ENCODE measurements at places on chromosomes 1 and 21. TPM values are rescaled to one million over a fixed set of nuclear protein-coding genes. Genes with fewer than 3 reads are reported as not detected.

GRCh38 chr1:171252482-171252881 lies 4.2 kb downstream of the FMO1 start:
- no peak for DNase-seq

GRCh38 chr1:32764826-32765569 lies 52.2 kb downstream of the YARS1 start:
- DNase-seq: no peak

TCP10L gene
- total RNA-seq: 0.78 TPM

DNA sequence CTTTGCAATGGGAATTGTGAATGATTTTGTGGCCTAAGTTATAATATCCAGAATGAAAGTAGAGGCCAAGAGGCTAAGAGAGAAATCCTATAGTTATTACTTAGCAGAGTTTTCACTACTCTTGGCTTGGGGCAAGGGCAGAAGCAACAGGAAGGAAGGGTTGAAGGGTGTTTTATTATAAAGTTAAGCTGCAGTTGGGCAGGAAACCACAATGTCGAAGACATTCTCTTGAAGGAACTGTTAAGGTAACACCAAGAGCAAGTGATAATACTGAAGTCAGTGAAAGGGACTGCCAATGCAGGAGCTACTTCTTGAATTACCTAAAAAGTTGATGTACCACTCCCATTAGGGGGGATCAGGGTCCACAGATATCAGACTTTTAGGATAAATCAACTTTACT lies 8.3 kb downstream of the XCL2 start:
- no peak for DNase-seq

GRCh38 chr1:212457740-212458338 lies 25.1 kb downstream of the NENF start:
- no peak for DNase-seq

GRCh38 chr1:99646868-99647267 lies 955 bp downstream of the PALMD start:
- no peak for DNase-seq

GRCh38 chr1:209672705-209673630 lies 2.2 kb upstream of the G0S2 start:
- no peak for DNase-seq

DNA sequence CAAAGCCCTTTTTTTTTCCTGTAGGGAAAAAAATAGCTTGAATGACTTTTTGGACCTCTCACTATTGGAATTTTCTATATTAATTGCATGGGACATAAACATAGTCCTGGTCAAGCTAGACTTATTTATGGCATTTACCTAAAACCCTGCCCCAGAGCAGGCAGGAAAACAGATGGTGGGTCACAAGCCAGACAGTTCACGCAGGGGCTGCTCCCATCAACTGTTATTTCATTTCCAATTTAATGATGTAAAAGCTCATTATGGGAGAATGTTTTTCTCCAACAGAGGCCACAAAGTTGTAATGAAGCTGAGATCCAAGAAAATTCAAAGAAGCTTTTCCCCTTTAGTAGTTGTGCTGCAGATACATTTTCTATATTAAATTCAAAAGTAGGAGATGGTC lies 99.2 kb downstream of the SGIP1 start:
- no peak for DNase-seq

DNASE2B gene
- 21.7 TPM for total RNA-seq

SLC1A7 gene
- total RNA-seq: 0.26 TPM

DNA sequence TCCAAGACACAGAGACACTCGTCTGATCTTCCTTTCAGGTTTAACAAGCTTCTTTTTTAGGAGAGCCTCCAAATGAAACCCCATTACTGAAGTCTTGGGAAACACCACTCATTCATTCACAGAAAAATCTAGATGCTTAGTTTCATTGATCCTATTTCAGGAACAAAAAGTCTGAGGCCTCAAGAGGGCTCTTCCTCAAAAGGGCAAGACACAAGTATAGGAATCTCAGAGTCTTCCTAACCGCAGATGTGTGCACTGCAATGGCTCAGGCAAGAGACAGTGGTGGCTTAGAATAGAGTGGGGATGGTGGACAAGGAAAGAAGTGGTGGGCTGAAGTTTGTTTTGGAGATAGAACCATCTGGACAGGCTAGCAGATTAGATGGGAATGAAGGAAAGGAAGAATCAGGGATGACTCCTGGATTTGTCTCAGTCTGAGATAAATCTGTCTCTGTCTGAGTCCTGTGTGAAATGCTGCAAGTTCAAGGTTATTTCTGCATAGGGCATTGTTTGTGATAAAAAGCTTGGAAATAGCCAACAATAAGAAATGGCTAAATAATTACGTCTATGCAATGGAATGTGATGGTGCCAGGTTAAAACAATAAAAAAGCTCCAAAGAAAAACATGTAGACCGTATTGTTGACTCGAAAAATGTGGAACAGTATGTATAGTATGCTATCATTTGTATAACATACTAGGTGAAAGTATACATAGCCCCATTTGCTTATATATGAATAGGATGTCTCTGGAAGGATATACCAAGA lies 8.9 kb upstream of the CTSE start:
- DNase-seq: no peak

PRAMEF15 gene
- total RNA-seq: not detected

TFF2 gene
- total RNA-seq: not detected

DNA sequence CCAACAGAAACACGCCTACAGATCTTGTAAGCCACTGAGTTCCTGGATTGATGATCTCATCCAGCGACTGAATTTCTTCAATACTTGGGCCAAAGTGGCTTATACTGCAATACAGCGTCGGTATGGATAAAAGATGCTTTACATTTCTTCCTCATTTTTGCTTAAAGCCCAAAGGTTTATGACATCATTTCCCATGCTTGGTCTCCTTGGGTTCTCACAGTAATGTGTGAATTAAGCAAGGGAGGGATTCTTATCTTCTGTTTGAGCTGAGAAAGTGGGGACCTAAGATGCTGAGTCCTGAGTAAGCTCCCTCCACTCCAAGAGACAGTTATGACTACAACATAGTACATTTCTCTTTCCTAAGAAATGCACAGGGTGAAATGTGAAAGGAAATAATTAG lies 39.5 kb downstream of the LBR start:
- DNase-seq: no peak

- DNase-seq: peak; percentile 64
Observed at GRCh38 chr21:45335761-45336534, 48.3 kb upstream of the POFUT2 start.

GCSAML gene
- total RNA-seq: 2.7 TPM

OLIG2 gene
- total RNA-seq: not detected

DNA sequence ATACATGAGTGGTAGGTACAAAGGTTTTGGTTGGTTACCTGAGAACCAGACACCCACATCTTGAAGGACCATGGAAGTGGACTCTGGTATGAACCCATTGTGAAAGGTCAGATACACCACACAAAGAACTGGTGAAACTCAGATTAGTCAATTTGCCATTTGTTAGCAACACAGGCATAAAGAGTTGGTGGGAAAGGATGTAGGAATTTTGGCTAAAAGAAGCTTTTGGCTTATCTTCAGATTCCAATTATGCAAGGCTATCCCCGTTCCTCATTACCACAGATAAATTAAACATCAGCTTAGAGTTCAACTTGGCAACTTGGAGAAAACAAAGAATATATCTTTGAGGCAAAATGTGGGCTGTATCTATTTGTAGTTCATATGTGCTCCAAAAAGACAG lies 87.0 kb upstream of the IRF2BP2 start:
- DNase-seq: no peak

- DNase-seq: peak; percentile 95
Observed at GRCh38 chr1:24018611-24019580, 38.8 kb upstream of the SRSF10 start.

GRCh38 chr1:238898856-238899255 lies 487.5 kb upstream of the CHRM3 start:
- DNase-seq: no peak

OR2T35 gene
- not detected for total RNA-seq

GRCh38 chr1:8597455-8597854 lies 220.0 kb downstream of the RERE start:
- DNase-seq: no peak

- DNase-seq: no peak
Observed at GRCh38 chr1:240691909-240692705, 80.2 kb upstream of the GREM2 start.

LCE6A gene
- not detected for total RNA-seq

HRNR gene
- not detected for total RNA-seq

ADAMTSL4 gene
- total RNA-seq: 99.2 TPM
